ENCODE measurements at places on chromosomes 2 and 18. TPM values are rescaled to one million over a fixed set of nuclear protein-coding genes. Genes with fewer than 3 reads are reported as not detected.

GRCh38 chr18:78683191-78684010 lies 296.2 kb upstream of the SALL3 start:
- DNase-seq: no peak

Gene REG3G
- not detected for total RNA-seq

DNA sequence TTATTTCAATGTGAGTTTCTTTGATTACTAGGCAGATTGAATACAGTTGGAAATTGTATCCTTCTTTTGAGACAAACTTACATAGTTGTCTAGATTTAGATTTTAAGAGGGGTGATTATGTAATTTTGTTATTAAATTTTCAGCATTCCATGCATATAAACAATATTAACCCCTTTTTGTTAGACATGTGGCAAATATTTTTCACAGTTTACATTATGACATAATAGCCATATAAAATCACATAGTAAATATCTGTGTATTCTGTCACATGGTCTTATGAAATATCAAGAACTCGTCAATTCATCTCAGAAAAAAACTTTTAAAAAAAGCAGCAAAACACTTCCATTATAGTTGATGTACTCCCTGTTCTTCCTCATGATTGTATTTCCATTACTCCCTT lies 243.8 kb downstream of the CYP26B1 start:
- no peak for DNase-seq

GRCh38 chr18:5972298-5972697 lies 77.0 kb upstream of the TMEM200C start:
- no peak for DNase-seq

Gene WNT10A
- total RNA-seq: 0.35 TPM

Gene CRYBA2
- not detected for total RNA-seq

DNA sequence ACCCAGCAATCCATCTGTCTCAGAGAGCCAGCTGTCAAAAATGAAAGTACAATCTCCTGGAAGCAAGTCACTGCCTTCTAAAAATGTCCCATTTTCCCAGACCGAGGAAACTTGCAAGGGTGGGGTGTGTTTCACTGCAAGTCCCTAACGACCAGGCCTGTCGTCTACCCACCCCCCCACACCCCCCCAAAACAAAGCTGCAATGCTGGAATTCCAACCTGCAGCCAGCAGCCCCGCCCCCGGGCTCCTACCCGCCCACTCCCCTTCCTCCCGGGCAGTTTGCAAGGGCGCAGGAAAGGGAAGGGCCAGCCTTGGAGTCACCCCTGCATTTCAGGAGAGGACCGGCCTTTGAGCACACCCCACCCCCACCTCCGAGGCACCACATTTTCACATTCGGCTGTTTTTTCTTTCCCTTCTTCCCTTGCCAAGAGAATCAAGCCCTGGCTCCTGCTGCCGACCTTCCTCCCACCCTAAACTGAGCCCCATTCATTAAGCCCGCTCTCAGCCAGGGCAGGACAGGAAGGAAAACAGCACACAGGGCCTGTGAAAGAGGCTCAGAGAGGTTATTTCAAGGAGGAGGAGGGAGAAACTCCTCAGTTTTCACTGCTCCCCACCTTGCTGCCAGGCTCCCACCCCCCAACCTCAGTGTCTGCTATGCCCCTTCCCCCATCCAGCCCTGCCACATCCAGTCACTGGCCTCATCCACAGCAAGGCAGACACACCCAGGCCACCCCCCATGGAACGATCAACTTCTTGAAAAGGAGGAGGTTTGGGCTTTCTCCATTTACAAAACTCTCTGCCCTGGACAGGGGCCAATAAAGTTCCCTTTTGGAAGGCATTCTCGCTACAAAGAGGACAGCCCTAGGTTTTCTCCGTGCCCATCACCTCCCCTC lies 11.3 kb downstream of the SMAD7 start:
- DNase-seq: no peak

Gene ING5
- 36.5 TPM for total RNA-seq

Gene PXDN
- total RNA-seq: 36.3 TPM

DNA sequence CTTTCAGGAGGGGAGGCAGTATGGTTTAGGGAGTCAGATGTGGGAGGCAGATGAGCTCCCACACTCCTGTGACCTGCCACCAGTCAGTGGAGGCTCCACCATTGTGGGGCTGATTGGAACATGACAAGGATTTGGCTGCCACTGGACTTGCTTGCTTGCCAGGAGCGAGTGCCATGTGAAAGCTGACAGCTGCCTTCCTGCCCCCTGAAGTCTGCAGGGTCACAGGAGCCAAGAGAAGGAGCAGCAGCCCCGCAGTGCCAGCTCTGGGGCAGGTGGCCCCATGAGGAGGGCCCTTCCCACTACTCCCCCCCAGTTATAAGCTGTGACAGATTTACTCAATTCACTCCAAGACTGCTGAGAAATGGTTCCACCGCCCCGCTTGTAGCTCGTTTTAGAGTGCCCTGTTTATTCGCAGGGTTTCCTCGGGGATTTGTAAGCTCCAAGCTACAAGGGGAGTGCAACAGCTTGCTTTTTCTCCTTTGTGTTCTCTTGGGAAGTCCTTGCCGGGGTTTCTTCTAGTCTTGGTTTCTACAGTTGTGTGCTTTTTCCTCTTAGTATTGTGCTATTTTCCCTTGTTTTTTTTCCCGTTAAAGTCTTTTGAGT lies 414.3 kb downstream of the MEIS1 start:
- no peak for DNase-seq

- peak; percentile 83 for DNase-seq
These were observed 1.1 kb downstream of the CYBRD1 start for GRCh38 chr2:171523088-171524017.

Data from lower lobe of right lung (tissue), 2 donors.